ENCODE measurements at places on chromosomes 4 and X.

DNA sequence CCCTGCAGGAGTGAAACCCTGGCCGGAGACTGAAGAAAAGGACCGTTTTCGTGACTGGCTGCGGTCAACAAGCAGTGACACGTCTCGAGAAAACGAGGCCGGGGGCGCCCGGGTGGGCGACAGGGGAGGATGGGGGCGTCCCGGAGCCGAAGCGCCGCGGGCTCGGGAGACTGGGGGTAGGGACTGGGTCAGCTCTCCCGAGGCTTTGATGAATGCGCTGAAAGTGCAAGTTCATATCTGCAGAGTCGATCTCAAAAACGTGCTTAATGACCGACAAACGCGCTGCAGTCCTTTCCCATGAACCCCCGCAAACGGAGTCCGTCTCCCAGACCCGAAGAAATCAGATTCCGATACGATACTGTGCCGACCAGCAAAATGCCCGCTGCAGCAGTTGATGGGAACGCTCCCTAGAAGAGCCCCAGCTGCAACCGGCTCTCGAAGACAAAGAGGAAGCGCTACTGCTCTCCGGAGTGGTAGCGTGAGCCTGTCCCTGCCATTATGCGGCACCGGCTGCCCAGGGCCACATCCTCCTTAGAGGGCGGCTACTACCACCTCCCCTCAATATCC, 806 bp upstream of the CD99L2 start:
- DNase-seq: peak; percentile 5

DNA sequence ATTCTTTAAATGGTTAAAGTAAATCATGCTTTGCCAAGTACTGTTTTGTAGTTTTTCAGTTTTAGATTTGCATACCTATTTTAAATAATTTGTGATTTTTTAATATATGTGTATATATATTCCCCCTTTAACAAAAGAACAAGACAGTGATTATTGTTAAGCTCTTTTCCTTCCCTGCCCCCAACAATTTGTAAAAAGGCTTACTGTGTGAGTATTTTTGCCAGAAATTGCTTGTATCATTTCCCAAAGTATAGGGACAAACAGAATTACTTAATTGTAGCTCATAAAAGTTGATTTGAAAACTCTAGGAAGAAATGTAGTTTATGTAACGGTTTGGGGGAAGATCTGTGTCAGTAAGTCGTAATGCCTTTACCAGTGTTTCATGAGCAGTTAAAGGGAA, 19.0 kb downstream of the CPEB2 start:
- DNase-seq: no peak

GRCh38 chr4:16157609-16158503, 68.4 kb downstream of the TAPT1 start:
- no peak for DNase-seq

GRCh38 chr4:147371661-147372060, 109.2 kb upstream of the EDNRA start:
- peak; percentile 52 for DNase-seq

DNA sequence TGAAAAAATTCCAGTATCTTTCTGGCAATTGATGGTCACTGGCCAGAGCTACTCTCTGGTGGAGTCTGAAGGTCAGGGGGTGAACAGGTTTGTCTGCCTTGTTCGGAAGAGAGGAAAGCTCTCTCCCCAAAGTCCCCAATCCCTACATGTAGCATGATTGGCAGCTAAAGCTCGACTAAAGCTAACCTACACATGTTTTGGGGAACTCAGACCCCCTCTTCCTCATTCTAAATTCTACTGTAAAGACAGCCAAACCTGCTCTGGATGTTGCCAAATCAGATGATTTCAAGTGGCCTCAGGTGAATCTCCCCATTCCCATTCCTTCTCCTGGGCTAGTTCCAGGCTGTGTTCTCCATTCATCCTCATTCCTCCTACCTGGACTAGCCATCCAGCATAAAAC, 84.1 kb downstream of the MSN start:
- DNase-seq: no peak

DNA sequence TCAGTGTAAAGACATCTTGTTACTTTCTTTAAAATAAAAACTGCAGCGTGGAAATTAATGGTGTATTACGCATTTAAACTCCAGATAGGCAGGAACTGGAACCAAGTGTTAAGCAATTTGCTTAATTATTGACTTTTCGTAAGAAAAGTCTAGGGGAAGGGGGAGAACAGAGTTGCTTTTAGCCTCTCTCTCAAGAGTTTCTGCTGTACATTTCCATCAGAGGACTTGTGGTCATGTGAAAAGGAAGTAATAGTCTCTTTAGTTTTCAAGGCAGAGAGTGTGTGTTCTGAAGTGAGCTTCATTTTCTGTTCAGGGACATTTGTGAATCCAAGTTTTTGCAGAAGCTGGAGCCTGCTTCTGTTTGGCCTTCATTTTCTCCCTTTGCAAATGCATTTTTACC, 127.2 kb downstream of the UBE2K start:
- no peak for DNase-seq

DNA sequence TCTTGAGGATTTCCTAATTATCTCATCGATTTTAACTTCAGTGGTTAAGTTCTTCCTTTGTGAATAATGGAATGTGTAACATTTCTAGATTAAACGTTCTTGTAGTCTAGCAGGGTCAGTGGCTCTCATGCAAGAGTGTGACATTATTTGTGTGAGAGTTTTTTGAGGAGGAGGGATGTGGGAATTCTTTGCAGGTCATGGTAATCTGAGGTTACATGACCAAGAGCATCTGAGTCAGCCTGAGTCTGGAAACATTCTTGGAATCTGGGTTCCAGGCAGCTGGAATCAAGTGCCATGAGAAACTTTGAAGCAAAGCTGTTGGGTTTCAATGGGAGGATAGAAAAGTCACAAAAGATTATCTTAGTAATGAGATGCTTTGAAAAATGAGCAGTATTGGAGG, 49.5 kb downstream of the GK start:
- peak; percentile 52 for DNase-seq

GRCh38 chr4:6885953-6886557, 23.6 kb upstream of the TBC1D14 start:
- DNase-seq: peak; percentile 63

GRCh38 chrX:47645530-47645929, 4.8 kb downstream of the ELK1 start:
- no peak for DNase-seq

- no peak for DNase-seq
Observed at GRCh38 chr4:833156-833555, 7.2 kb upstream of the CPLX1 start.

DNA sequence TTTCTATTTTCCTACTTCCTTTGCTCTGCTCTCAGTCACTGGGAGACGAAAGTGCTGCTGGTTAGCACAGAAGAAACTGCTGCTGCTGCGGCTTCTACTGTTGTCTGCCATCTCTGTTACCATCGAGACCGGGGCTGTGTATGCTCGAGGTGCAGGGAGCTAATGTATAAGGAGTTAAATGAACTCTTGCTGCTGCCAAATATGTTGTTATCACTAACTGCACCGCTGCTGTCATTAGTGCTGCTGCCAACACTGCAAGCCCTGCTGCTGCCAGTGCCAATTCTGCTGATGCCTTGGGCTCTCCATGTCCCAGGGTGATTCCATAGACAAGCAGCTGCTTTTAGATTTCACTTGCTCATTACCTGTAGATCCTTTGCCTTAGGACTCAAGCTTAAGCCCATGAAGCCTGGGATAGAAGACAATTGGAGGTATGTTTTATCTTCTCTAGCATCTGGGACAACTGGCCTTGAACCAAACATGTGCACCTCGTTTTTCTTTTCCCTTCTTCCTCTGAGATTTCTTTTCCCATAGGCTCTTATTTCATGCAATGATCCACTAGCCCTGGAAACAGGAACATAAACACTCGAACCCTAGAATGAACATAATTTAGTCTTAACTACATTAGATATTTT, 107.8 kb downstream of the CCSER1 start:
- DNase-seq: no peak

DNA sequence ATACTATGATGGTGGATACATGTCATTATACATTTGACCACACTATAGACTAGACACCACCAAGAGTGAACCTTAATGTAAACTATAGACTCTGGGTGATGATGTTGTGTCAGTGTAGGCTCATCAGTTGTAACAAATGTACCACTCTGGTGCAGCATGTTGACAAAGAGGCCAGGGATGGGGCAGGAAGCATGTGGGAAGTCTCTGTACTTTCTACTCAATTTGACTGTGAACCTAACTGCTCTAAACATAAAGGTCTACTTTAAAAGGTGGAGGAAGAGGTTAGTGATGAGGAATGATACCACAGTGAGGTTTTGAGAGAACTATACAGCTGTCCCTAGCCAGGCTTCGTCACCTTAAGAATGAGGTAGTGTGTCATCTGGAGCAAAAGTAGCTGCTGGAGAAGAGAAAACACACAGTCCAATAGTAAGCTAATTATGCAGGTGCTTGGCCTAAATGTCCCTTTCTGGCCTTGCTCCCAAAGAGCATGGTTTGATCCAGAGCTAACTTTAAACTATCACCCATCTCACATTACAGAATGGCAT, 38.4 kb downstream of the GRSF1 start:
- no peak for DNase-seq

DNA sequence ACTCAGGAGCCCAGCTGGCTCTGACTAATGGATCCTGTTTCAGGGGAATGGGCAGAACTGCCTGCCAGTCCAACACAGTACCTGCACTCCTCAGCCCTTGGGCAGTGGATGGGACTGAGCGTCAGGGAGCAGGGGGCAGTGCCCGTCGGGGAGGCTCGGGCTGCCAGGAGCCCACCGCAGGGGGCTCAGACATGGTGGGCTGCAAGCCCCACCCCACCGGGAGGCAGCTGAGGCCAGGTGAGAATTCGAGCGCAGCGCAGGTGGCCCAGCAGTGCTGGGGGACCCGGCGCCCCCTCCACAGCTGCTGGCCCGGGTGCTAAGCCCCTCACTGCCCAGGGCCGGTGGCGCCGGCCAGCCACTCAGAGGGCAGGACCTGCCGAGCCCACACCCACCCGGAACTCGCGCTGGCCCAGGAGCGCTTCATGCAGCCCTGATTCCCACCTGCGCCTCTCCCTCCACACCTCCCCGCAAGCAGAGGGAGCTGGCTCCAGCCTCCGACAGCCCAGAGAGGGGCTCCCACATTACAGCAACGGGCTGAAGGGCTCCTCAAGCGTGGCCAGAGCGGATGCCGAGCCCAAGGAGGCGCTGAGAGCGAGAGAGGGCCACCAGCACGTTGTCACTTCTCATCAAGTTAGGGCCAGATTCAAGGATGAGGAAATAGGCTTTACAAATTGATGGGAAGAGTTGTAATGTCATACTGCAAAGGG, 668.8 kb downstream of the GALNTL6 start:
- no peak for DNase-seq

DNA sequence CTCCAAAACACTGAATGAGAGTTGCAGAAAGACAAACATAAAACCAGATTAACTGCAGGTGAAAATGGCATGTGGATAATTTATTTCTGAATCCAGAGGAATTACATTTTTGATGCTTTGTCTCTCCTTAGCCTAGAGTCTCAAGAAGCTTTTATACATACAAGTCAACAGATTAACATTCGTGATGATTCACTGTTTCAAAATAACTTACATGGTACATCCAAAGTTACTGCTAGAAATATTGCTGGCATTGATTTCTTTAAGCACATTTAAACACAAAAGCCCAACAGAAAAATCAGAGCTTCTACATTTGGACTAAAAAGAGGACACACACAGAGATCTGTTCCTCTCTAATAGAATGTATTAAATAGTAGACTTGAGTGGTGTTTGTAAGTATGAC, 105.6 kb downstream of the AMELX start:
- no peak for DNase-seq

DNA sequence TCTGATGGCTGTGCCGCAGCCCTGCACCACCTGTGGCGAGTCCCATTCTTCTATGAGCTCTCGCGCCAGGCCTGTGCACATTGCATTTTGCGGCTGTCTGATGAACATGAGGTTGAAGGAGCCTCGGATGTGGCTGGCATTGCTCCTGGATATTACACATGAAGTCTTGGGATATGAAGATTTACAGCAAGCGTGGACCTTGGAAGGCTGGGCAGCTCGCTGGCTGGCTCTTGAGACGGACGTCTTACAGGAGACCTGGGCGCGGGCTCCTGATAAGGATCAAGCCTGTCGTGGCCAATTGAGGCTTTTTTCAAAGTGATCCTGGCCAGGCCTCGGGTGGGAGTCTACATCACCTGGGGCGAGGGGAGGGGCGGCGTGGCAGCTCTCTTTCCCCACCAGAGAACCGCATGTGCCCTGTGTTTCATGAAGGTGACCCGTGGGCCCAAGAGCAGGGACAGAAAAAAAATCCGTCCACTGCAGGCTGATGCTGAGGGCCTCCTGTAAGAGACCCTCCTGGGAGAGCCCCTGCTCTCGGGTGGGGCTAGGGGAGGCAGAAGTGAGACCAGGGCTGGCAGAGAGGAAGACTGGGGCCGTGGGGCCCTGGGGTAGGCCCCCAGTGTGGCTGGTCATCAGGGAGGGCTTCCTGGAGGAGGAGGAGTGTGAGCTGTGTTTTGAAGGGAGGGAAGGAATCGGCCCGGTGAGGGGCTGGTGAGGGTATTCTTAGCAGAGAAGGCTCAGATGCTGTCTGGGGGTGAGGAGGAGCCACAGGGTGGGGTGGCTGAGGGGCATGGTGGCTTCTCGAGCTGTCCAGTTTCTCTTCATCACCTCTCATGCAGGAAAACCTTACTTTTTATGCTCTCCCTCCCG, 23.6 kb downstream of the CPZ start:
- no peak for DNase-seq

DNA sequence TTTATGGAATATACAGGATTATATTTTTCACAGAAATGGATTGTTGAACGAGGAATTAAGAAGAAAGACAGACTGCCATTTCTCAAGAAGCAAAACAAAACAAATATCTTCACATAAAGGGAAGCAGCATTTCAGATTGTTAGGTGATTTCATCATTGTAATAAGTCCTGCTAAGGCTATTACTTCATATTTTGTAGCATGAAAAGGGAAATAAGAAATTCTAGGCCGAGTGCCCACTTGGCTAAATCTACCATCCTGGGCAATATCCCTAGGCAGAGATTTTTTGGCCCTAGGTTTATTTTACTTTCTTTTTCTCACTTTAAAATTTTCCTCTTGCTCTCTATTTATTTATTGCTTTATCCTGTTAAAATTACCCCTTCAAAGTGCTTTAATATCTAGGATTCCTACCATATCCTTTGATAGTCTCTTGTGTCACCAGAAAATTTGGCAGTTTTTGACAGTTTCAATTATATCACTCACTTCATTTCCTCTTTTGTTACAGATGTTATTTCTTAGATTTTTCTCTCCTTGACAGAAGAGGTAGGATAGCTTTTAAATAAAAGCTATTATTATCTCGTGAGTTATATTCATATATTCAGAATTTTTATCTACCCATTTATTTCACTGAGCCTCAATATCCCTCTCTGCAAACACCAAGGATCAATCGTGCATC, 142.3 kb downstream of the PDGFC start:
- DNase-seq: no peak

GRCh38 chrX:123324625-123325024, 140.5 kb downstream of the GRIA3 start:
- peak; percentile 24 for DNase-seq

DNA sequence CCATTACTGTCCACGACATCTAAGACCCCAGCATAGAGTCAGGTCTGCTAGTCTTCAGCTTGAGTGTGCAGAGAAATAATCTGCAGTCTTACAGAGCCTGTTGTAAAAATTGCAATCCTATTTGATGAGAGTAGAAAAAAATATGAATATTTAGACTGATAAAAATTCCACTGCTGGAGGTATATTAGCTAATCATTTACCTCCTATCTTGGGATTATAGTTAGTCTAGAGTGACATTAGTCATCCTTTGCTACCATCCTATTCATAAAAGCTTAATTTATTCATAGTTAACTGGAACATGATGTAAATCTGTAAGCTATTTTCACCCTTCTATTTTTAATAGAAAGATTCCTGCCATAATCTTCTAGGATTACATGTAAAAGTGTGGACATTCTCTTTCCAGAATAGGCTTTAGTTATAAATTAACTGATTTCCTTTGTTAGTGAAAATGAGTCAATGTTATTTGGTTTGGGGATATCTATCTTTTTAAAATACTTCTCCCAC, 26.7 kb downstream of the C4orf54 start:
- DNase-seq: no peak

All from HFFc6 (cell line).